LHCN-M2 (cell line): ENCODE measurements at places on chromosomes 3 and 15.
A peak's percentile ranks its signal among the peaks of the same experiment; 100 is the strongest.

- DNase-seq, result no peak
Measured at GRCh38 chr3:183038757-183039156, 58.4 kb upstream of the DCUN1D1 start.

DNA sequence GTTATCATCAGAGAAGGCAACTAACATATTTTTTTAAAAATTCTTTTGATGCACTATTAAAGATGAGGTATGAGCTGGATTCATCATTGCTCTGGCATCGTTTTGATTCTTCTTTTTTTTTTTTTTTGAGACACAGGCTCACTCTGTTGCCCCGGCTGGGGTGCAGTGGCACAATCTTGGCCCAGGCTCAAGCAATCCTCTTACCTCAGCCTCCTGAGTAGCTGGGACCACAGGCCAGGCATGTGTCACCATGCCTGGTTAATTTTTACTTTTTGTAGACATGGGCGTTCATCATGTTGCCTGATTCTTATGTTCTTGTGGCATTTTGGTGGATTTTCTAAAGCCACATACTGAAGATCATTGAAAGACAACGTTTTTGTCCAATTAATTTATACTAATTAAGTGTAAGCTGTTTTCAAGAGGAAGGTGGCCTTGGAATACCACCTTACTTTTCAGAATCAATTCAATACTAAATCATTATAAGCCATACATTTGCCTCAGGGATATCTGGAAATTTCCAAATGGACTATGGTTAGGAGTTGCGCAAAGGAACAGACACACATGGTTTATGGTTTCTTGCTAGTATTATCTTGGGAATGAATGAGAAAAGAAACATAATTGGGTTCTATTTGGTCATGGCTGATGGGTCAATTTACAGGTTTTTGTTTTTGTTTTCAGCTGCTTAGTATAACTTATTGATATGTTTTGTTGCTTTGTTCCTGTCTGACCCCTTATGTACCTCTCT is 22.8 kb downstream of the SLC28A2 start:
- DNase-seq, result no peak

- DNase-seq, result peak; percentile 18
Measured at GRCh38 chr3:186413615-186414415, 51.8 kb upstream of the DGKG start.

- no peak for DNase-seq
Measured at GRCh38 chr15:69593488-69593887, 140.9 kb downstream of the RPLP1 start.
